Right lung (tissue), 10 donors: ENCODE measurements at places on chromosomes 13 and 19. TPM values are rescaled to one million over a fixed set of nuclear protein-coding genes. Genes with fewer than 3 reads are reported as not detected.
A peak's percentile ranks its signal among the peaks of the same experiment; 100 is the strongest.

- peak; percentile 87 for DNase-seq
Observed at GRCh38 chr13:32838945-32839344, 177.3 kb upstream of the KL start.

DNA sequence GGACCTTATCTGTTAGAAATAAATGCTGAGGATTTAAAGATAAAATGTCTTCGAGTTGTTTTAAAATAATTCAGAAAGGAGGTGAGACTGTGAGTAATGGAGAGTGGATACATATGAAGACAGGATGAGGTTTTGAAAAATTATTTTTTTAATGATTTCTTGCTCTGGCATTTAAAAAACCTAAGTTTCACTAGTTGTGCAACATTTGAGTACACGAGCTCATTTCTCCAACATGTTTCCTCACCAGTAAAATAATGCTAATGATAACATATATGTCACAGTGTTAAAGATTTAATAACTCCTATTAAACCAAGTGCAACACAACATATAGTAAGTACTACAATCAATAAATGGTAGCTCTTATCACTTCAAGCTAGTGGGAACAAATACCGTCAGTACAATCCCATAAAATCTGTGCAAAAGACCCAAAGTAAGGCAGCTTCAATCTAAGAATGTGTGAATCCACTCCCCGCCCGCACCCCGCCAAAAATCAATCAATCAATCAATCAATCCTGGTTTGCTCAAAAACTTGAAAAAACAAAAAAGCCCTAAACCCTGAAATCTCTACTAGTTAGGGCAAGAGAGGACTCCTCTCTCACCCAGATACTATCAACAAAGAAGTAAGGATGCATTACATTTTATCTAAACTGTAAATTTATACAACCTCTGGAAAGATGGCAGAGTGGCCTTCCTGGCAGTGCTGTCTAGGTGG lies 1.3 kb downstream of the ALG5 start:
- DNase-seq = no peak

GRCh38 chr19:54660964-54661363 lies 1.8 kb upstream of the LILRB4 start:
- DNase-seq = no peak

GRCh38 chr19:46913852-46914430 lies 53.1 kb downstream of the ARHGAP35 start:
- DNase-seq = no peak

DNA sequence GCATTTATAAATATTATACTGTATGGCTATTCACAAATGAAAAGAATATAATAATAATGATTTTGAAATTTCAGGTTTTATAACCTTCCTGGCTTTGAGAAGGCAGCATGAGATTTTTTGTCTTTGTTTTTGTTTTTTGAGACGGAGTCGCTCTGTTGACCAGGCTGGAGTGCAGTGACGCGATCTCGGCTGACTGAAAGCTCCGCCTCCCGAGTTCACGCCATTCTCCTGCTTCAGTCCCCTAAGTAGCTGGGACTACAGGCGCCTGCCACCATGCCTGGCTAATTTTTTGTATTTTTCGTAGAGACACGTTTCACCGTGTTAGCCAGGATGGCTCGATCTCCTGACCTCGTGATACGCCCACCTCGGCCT lies 64.1 kb downstream of the ZNF429 start:
- no peak for DNase-seq

Gene DLL3
- 0.59 TPM for polyA plus RNA-seq

GRCh38 chr19:13796301-13797057 lies 1.2 kb downstream of the ZSWIM4 start:
- no peak for DNase-seq

DNA sequence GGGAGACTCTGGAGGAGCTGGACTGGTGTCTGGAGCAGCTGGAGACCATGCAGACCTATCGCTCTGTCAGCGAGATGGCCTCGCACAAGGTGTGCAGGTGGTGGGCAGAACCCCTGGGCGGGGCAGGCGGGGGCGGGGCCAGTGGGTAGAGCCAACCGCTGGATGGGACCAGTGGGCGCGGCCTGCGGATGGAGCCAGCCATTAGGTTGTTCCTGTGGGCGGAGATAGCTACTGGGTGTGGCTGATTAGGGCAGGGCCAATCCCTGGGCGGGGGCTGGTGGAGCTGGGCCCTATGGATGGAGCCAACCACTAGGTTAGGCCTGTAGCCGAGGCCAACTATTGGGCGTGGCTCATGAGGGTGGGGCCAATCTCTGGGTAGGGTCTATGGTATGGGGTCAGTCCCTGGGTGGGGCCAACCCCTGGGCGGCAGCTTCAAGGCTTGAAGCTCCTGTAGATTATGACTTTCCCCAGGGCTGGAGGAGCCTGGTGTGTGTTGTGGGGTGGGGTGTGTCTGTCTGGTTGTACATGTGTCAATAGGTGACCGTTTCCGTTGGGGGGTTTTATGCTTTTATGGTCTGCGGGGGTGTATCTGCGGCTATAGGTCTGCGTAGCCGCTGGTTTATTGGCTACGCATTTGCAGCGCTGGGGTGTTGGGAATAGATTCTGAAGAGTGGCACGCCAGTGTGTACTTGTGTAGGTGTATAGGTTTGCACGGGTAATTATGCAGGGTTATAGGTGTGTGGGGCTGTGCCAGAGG lies 30.7 kb downstream of the PDE4A start:
- DNase-seq = no peak

DNA sequence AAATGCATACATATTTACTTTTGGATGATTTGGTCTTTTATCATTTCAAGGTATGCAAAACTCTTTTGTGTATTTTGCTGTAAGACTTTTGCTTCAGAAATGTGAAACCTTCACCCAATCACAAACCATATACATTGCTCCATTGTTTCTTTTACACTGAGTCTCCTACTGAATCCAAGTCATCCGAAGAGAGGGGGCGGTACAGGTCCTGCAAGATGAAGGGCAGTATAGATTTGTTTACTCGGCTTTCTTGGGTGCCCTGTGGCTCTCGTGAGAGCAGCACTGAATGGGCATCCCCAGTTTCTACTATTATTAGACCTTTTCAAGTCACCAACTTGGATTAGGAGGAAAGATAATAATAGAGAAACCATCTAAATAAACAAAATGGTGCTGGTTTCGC lies 280.6 kb downstream of the DCLK1 start:
- no peak for DNase-seq

Gene ALOX5AP
- polyA plus RNA-seq = 4.5 TPM

Gene ZNF486
- 32.9 TPM for polyA plus RNA-seq
